Stimulated activated CD8-positive, alpha-beta memory T cell treated with anti-CD3 and anti-CD28 coated beads, Interleukin-15, amount 100 ng/mL, for 24 hours (primary cell): ENCODE measurements at places on chromosomes 7 and 10.

DNA sequence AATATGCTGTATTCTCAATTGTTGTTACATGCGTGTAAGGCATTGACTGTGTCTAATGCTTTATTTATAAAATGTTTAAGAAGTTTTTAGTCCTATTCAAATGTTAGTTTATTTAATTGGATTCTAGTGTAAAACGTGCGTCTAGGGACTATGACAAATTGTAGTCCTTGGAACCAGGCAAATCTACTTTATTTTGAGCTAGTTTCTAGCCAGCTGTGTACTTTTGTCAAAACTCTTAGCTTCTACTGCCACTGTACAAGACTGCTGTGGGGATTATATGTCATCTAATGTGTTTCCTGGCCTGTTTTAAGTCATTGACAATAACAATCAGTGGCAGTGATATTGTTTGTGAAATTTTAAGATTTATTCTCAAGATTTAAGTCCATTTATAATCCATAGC lies 220.5 kb upstream of the SEMA3D start:
- DNase-seq: no peak

DNA sequence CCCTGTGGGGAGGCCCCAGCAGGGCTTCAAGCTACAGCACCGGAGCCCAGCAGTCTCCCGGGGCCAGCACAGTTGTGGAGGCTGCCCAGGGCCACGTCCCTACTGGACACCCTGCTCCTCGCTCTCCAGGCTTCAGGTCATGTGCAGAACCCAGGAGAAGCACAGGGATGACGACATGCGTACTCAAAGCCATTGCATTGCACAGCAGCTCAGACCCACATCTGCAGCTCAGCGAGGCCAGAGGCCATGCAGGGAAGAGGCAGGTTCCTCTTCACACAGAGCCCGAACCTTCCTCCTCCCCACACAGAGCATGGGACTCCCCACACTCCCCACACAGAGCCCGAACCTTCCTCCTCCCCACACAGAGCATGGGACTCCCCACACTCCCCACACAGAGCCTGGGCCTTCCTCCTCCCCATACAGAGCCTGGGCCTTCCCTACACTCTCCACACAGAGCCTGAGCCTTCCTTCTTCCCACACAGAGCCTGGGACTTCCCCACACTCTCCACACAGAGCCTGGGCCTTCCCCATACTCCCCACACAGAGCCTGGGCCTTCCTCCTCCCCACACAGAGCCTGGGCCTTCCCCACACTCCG lies 12.3 kb downstream of the CFAP46 start:
- no peak for DNase-seq

DNA sequence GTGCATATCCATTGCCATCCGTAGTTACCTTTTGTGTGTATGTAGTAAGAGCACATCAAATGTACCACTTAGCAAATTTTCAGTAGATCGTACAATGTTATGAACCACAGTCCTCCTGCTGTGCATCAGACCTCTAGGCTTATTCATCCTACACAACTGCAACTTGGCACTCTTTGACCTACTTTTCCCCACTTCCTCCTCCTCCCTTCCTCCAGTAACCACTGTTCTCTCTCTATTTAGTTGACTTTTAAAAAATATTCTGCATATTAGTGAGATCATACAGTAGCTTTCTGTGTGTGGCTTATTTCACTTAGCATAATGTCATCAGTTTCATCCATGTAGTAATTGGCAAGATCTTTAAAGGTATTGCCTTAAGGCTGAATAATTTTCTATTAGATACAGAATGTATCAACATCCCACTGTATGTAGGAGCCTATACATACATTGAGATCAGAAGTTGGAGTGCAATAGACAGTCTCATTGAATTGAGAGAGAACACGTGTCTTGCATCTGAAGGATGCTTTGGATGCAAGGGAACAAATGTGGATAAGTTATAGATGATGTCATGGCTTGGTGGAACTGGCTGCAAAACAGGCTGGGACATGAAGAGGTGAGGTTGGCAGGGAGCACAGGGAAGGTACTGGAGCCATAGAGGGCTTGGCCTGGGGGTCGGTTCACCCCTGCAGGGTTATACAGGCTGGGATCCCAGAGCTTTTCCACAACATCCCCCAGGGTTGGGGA lies 83.0 kb upstream of the FAM180A start:
- no peak for DNase-seq

DNA sequence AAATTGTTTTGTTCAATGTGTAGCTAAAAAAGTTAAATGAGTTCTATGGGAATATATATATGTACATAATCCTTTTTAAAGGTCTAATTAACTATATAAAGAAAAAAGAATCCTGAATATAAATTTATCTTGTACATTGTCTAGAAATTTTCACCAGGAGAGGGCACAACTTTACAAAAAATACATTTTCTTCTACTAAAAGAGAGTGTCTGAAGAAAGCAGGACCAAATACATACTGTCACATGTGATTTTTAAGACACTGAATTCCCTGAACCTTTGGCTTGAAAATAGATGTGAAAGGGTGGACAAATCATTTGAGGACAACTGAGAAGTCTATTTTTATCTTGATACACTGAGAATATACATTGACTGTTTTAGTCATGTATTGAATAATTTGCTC lies 204.3 kb downstream of the DGKB start:
- no peak for DNase-seq

DNA sequence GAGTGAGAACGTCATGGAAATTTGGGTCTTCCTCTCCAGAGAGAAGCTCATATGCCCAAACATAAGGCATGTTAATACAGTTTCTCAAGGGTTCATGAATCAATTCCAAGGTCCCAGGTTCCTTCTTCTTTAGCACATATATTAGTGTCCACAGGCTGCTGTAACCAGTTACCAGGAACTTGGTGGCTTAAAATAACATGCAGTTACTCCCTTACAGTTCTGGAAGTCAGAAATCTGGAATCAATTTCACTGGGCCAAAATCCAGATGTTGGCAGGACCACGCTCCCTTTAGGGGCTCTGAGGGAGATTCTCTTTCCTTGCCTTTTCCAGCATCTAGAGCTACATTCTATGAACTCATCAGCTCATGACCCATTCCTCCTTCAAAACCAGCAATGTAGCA lies 64.8 kb downstream of the MRC1 start:
- no peak for DNase-seq

DNA sequence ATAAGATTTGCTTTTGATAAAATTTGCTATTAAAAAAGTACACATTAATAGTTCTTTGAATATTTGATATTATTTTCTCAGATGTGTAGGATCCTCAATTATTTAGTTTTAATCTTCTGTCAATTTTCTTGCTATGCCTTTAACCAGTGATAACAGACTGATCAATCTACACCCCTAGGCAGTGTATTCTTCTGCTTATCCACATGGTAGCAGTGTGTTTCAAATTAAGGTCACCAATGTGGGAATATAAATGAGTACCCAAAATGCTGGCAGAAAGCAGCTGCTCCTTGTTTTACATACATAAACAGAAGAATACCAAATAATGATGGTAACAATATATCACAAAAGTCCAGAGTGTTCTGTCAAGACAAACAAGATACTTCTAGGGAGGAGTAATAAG lies 87.0 kb downstream of the SKAP2 start:
- no peak for DNase-seq

DNA sequence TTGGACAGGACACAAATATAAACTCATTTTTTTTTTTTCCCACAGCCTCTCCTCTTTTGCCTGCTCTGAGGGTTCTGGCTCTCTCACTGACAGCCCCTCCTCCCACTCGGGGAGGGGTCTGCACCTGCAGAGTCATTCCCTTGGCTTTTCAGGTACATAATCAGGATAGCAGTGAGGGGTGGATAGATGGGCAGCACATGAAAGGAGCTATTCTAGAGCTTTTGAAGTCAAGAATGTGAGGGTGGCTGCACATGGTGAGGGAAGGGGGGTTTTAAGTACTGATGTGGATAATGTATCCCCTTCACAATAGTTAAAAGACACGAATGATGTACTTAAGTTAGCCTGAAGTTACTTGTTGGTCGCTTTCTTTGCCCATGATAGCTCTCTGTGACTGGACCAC lies 76.2 kb downstream of the CFAP58 start:
- no peak for DNase-seq
